Cerebellar nuclear complex (tissue), 1 donor: ENCODE measurements at places on chromosomes 16 and 17.

DNA sequence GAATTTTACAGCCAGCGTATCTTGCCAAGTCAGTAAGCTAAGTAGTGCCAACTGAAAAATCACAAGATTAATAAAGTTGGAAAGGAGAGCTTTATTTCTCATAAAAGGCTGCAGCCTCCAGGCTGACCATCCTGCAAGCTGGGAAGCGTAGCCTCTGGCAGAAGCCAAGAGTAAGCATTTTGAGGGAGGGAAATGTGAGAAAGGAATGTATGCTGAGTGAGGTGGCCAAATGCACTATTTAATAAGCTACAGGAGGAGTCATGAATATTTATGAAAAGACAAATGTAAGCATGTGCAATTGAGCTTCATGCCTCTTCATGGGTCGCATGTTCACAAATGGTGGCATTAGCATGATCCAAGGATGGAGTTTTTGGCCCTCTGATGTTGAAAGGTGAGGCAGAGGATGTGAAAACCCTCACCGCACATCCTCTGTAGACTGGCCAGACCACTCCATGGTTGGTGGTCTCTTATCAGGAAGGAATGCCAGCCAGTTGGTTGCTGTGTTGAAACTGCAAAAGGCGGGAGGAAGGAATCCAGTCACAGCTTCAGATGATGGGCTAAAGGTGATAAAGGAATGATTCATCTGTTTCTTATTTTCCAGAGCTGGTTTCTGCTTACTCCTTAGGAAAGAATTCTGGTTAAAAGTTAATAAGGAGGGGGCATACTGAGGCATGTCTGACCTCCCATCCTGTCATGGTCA lies 9.2 kb downstream of the KRT33B start:
- DNase-seq = no peak

DNA sequence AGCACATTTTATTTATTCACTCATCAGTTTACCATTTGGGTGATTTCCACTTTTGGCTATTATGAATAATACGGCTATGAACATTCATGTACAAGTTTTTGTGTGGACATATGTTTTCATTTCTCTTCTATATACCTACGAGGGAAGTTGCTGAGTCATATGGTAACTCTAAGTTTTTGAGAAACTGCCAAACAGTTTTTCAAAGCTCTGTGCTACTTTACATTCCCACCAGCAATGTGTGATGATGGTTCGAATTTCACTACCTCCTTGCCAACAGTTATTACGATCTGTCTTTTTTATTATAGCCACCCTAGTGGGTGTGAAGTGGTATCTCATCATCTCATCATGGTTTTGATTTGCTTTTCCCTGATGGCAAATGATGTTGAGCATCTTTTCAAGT lies 63.7 kb upstream of the MRTFB start:
- DNase-seq = no peak

DNA sequence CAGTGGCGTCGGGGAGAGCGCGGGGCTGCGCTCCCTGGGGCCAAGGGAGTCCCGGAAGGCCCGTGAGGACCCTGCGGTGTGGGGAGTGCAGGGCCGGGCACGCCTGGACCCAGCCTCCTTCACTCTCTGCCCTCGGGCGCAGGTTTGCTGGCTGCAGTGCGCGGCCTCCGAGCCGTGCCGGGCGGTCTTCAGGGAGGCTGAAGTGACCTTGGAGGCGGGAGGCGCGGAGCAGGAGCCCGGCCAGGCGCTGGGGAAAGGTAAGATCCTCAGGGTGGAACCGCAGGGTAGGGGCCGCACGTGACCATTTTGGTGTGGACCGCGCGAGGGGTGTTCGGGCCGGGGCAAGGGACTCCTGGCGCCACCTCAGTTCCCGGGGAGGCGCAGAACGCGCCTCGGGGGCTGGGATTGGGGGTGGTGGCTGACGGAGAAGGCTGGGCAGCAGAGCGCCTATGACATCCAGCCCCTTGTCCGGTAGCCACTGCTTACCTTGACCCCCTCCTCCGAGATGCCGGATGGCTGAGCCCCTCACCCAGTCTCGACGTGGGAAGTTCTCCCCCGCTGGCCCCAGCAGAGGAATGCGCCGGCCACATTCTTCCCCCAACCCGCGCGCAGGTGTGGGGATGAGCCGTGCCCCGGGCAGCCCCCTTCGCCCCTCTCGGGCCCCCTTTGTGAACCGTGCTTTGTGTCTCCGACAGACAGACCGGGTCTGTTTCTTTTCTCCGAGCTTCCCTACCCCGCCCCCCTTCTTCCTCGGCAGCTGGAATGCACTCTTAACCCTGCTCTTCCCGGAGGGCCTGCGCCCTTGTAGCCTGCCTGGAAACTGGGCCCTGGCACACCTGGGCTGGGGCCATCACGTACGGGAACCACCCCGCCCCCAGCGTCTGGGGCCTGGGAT lies 631 bp downstream of the CDH3 start:
- no peak for DNase-seq

GRCh38 chr16:24282141-24282540 lies 26.0 kb downstream of the CACNG3 start:
- DNase-seq = no peak

- DNase-seq = no peak
Measured at GRCh38 chr16:46649588-46650253, 28.5 kb upstream of the SHCBP1 start.

DNA sequence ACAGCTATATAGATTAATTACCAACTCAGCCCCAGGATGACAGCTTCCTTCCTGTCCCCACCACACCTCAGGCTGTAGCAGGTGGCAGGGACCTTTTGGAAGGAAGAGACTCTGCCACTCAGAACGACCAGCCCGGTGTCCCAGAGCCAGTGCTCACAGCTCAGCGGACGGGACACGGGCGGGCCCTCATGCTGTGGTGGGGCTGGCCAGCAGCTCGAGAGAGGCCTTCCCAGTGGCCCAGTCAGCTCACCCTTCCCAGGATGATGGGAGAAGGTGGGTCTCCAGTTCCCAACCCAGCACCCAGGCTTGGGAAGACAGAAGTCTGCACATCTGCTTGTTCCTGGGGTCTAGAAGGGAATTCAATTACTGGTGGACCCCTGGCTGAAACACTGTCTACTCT lies 10.5 kb downstream of the NUDT16L1 start:
- DNase-seq = no peak

GRCh38 chr16:72841506-72841905 lies 206.4 kb downstream of the ZFHX3 start:
- no peak for DNase-seq

DNA sequence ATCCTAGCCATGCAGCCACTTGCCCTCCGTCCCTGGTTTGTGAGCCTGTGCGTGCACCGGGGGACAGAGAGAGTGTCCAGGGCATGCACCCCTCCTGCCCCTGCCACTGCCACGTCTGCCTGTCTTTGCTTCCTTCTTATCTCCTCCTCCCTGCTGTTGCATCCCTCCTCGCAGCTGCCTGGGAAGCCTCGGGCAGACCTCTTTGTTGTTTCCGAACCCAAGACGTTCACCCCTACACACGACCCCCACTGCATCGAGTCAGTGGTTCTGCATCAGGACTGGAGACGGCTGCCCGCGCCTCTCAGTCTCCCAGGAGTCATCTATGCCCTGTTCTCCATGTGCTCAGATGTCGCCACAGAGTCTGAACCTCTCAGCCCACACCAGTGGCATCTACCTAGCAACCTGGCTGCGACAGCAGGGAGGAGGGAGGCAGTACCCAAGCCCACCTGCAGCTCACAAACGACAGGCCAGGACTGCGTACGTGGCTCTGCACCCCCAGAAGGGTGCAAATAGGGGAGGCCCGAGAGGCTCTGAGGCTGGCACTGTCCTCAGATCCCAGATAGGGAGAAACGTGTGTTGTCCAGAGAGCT lies 5.2 kb downstream of the TIMP2 start:
- no peak for DNase-seq

- DNase-seq = no peak
Measured at GRCh38 chr16:81645266-81645694, 133.8 kb upstream of the PLCG2 start.

GRCh38 chr17:14454746-14455145 lies 153.9 kb downstream of the HS3ST3B1 start:
- no peak for DNase-seq

- no peak for DNase-seq
Measured at GRCh38 chr17:82980632-82981031, 98.8 kb upstream of the METRNL start.

- no peak for DNase-seq
Measured at GRCh38 chr17:80969030-80969673, 22.5 kb upstream of the CHMP6 start.

GRCh38 chr16:87065446-87066132 lies 251.6 kb downstream of the C16orf95 start:
- DNase-seq = no peak

- DNase-seq = no peak
Measured at GRCh38 chr16:57938936-57939871, 31.7 kb downstream of the CNGB1 start.

- DNase-seq = no peak
Measured at GRCh38 chr17:60439501-60439900, 17.2 kb downstream of the CHCT1 start.

DNA sequence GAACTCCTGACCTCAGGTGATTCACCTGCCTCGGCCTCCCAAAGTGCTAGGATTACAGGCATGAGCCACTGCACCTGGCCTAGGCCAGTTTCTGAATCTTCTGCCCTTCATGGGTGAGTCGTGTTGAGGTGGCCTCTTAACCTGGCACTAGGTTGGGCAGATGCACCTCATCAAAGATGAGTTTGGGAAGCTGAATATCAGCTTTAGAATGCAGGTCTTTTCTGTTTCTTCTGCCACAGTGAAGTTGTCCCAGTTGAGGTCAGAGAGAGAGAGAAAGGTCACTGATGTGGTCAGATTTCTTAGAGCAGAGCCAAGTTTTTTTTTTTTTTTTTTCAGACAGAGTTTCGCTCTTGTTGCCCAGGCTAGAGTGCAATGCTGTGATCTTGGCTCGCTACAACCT lies 111.3 kb upstream of the WSCD1 start:
- no peak for DNase-seq

GRCh38 chr16:71364133-71364681 lies 5.7 kb downstream of the CALB2 start:
- DNase-seq = peak; percentile 83

DNA sequence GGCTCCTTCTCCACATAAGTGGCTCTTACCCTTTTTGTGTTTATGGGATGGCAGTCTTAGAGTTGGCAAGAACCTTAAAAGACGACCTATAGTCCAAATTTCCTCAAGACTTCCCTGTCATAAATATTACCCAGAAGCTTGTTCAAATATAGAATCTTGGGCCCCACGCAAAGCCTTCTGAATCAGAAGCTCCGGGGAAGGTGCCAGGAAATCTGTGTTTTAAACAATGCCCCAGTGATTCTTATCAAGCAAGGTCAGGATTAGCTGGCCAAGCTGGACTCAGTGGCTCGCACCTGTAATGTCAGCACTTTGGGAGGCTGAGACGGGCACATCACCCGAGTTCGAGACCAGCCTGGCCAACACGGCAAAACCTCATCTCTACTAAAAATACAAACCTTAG lies 85.7 kb downstream of the TIMM22 start:
- no peak for DNase-seq

DNA sequence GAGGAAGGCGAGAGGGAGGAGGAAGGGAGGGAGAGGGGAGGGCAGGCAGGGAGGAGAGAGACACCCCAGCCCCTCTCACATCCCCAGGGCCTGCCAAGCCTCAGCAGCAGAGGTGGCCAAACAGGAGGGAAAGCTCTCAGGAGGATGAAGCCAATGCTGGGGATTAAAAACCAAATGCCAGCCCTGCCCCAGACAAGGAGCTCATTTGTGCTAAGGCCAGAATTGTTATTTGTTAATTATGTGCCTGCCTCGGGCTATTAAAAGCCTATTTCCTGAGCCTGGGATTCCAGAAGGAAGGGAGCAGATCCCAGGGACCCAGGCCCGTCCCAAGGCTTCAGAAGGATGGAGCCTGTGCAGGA lies 27.9 kb upstream of the GINS2 start:
- no peak for DNase-seq

GRCh38 chr17:68033636-68034451 lies 1.7 kb upstream of the KPNA2 start:
- DNase-seq = no peak

DNA sequence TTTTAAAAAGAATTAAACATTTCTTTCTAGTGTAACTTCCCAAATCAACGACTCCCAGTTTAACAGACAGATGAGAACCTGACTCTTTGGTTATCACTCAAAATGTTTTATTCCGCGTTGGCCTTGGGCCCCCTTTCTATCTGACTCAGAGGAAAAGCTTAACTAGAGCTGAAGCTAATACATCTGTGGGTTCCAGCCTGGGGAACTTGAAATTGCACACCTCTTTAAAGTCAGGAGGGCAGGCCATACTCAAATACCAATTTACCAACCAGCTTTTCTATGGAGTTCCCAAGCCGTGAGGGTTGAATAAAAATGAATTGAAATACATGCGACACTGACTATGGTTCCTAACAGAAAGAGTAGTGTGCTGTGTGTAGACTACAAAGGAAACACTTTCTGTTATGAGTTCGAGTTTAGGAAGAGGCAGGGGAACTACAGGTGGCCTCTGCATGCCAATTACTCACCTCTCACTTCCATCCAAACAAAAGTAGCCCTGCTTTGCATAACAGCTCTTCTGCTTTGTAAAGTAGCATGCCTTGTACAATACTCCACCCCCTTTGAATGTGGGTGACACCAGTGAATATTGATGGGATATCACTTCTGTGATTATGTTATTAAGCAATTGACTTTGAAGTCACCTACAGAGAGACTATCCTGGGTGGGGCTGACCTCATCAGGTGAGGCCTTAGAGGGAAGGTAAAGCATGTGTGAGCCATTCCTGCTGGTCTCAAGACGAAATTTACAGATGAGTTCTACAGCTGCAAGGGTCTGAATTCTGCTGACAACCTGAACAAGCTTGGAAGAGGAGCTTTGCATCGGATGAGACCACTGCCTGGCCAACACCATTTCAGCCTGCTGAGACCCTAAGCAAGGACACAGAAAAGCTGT lies 92.1 kb downstream of the WDR59 start:
- no peak for DNase-seq

- no peak for DNase-seq
Measured at GRCh38 chr17:14446825-14447224, 145.9 kb downstream of the HS3ST3B1 start.

GRCh38 chr17:73865831-73866230 lies 221.6 kb upstream of the SDK2 start:
- no peak for DNase-seq

DNA sequence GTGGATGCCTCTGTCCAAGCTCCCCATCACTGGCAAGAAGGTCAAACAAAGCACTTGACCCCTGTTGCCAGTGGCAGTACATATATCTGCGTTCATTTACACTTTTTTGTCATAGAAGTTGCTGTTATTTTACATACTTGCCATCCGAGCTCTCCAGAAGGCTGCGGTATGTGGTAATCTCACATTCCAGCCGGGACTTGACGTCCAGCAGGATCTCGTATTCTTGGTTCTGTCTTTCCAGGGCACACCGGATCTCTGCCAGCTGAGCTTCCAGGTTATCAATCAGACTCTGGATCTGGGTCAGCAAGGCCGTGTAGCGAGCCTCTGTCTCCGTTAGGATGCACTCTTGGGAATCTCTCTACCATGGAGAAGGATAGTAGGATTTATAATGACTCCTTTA lies 6.6 kb downstream of the KRT39 start:
- DNase-seq = no peak

DNA sequence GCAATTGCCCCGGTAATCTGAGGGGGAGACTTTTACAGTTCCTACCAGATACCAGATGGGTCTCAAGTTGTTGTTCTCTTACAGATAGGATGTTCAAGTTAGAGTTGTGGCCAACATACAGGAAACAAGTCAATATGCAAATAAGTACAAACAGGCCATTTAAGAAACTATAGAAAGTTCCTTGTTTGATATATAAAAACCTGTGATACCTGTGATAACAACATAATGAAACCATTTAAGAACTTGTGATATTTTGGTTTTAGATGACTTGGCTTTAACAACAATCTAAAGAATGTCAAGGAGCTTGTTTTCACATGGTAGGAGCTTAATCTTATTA lies 16.8 kb downstream of the CDR2 start:
- no peak for DNase-seq

- DNase-seq = peak; percentile 14
Measured at GRCh38 chr17:33674685-33675084, 381.6 kb upstream of the ASIC2 start.
